Epithelial cell of prostate (primary cell): ENCODE measurements at places on chromosomes 3 and 15.

- no peak for DNase-seq
Observed at GRCh38 chr3:20008646-20009045, 3.4 kb downstream of the PP2D1 start.

DNA sequence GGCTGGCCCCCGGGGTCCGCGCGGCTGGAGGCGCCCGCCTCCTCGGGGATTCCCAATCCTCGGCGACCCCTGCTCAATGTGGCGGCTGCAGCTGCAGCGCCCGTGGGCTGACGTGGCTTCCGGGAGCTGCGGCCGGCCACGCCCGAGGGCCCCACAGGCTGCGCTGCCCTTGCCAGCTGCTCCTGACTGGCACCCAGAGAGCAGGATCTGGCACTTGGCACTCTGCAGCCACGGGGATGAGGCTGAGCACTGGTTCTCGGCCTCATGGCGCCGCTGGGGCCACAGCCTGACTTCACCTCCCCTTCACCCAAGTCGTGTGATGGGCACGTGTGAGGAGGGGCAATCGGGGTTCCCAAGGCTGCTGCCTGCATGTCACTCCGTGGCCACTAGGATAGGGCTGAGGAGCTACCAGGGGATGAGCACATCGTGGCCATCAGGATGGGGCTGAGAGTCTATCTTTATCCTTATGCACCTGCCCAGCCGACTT is 267.8 kb upstream of the FRG2C start:
- DNase-seq = no peak

- no peak for DNase-seq
Observed at GRCh38 chr15:35691891-35692867, 146.2 kb upstream of the DPH6 start.

DNA sequence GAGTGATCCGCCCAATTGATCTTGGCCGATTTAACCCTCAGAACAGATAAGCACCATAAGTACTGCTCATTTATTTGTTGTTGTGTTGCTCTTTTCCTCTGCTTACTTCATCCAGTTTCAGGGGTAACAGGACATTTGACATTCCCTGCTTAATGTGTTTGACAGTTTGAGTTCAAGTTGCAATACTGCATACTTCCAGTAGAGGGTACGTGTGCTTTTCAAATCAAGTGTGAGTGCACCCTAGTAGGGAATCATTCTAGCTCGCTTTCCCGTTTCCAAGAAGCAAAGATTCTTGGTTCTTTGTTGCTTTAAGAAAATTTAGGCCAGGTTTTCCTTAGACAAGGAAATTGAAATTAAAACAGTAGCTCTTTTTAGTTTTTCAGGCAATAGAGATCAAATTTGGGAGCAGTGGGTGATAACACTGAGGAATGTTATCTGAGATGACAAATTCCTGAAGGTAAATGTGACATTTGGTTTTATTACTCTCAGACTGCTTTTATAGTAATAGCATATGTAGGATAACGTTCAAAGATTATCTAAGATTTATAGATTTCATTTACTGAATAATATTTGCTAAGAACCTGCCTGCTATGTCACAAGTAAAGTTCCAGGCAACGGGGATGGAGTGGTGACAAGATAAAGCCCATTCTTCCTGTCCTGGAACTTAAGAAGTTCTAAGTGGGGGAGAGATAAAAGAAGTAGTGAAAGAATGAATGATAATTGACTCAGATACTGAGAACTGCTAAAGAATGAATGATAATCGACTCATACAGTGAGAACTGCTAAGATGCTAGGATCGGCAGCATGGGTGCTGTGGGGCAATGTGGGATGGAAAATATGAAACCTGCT is 73.3 kb downstream of the SYNPR start:
- no peak for DNase-seq

DNA sequence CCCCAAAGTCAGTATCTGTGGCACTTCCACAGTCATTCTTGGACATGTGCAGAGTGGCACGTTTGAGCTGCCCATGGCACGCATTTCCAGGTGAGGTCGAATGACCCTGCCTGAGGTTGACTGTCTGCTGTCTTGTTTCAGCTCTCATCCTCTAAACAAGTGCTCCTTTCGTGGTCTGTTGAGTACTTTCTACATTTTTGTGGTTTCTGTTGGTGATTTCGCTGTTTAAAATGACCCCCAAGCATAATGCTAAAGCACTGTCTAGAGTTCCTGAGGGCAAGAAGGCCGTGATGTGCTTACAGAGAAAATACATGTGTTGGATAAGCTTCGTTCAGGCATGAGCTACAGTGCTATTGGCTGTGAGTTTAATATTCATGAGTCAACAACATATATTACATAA is 40.0 kb upstream of the SAMMSON start:
- no peak for DNase-seq

DNA sequence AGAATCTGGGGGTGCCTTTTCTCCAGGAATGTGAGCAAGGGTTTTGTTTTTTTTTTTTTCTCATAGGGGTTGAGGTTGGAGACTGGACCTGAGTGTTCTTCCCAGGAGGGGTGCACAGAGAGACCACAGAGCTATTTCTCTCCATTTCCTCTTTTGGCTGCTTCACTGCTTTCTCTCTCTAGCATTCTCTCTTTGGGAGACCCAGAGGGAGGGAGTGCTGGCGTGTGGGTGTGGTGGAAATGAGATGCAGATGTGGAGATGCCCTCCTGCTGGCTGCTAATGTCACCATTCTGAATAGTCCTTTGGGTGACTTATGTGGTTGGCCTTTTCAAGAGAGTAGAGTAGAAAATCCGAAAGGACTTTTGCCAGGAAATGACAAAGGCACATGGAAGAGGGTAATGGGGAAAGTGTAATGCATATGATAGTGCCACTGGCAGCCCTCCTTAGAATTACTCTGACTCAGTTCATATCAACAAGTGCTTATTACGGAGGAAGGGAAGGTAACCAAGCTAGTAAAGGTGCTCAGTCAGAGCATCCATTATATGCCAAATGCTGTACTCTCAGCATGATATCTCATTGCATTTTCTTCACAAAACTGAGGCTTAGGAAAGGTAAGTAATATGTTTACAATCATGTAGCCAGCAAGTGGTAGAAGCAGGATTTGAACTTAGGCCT is 1.9 kb downstream of the SYN2 start:
- DNase-seq = no peak

DNA sequence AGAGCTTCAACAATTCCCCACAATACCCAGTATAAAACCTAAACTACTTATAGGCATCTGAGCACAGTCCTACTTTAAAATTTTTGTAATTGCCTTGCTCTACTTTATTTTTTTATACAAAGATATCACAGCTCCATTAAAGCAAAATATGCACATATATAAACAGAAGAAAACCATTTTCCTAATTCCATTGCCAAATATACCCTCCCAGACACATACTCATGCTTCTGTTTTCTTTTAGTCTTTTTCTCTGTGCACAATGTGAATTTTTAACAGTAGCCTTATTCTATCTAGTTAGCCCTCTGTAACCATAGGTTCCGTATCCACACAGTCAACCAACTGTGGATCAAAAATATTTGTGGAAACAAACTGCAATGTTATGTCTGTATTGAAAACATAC is 260.5 kb downstream of the SCAPER start:
- DNase-seq = no peak

GRCh38 chr3:142664819-142665218 is 59.0 kb upstream of the TRPC1 start:
- DNase-seq = no peak

GRCh38 chr3:99470841-99471240 is 167.6 kb upstream of the COL8A1 start:
- DNase-seq = no peak

DNA sequence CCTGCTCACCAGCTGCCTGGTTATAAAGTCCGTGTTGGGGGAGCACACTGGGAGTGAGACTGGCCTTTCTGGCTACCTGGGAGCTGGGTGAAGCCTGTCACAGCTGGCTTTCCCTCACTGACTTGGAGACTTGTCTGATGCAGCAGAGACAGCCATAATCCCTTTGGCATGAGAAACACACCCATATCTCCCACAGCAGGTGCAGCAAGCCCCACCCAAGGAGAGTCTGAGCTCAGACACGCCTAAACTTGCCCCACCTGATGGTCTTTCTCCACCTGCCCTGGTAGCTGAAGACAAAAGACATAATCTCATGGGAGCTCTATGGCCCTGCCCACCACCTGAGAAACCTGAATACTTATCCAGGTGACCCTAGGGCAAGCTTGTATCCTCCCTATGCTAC is 54.8 kb downstream of the NMD3 start:
- DNase-seq = peak; percentile 59
